ENCODE measurements at places on chromosomes 12 and 14. TPM values are rescaled to one million over a fixed set of nuclear protein-coding genes. Genes with fewer than 3 reads are reported as not detected.

- peaks cover 3% of the 10 kb centered on the region for H3K27me3 ChIP-seq
- no peak overlapping the region for H3K4me3 ChIP-seq
- H3K36me3 ChIP-seq = no peaks in the 10 kb centered on the region
- no peak overlapping the region for H3K27ac ChIP-seq
Measured at GRCh38 chr12:104276273-104277131, 27.0 kb upstream of the EID3 start.

The BDKRB2 gene
- total RNA-seq = 0.15 TPM

DNA sequence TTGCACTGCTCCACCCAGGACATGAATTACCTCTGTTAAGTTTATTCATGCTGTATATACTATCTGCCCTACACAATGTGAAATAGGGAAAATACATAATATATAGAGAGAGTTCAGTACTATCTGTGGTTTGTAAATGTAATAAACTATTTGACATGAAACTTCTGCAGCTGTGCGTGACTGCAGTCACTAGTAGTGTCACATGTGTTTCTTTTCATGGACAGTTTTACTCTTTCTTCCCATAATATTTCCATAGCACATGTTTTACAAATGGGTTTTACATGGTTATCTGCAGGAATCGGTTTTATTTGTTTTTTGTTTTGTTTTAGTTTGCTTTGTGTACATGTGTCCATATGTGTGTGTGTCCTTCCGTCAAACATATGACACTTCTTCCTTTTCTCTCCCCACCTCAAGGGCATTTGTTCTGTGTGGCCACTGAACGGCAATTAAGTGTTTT, 1644.1 kb upstream of the FLRT2 start:
- no peak for DNase-seq
- no peak overlapping the region for H3K4me3 ChIP-seq
- no peaks in the 10 kb centered on the region for H3K4me1 ChIP-seq
- no peaks in the 10 kb centered on the region for H3K27me3 ChIP-seq
- H3K36me3 ChIP-seq = no peaks in the 10 kb centered on the region

DNA sequence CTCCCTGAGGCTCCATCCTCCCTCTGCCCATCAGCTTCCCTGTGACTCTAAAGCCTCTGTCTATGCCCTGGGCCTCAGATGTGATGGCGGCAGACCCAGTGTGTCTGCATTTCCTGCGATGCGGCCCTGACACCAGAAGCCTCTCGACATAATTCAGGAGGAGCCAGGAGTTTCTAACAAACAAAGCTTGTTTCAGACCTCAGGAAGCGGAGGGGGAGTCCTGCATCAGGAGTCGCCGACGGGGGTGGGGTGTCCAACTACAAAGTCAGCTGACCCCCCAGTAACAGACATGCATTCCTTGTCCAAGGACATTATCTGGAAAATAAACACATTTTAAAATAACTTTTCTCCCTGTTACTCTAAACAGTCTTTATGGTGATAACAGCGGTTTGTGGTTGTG, 167.5 kb downstream of the DPF3 start:
- peaks cover 7% of the 10 kb centered on the region for H3K36me3 ChIP-seq
- no peak overlapping the region for H3K27ac ChIP-seq
- peaks cover 7% of the 10 kb centered on the region for H3K4me1 ChIP-seq
- H3K27me3 ChIP-seq = no peaks in the 10 kb centered on the region

GRCh38 chr12:93237235-93237915, 140.3 kb upstream of the NUDT4 start:
- H3K27ac ChIP-seq = no peak overlapping the region
- H3K4me1 ChIP-seq = peaks cover 6% of the 10 kb centered on the region
- no peak overlapping the region for H3K4me3 ChIP-seq

DNA sequence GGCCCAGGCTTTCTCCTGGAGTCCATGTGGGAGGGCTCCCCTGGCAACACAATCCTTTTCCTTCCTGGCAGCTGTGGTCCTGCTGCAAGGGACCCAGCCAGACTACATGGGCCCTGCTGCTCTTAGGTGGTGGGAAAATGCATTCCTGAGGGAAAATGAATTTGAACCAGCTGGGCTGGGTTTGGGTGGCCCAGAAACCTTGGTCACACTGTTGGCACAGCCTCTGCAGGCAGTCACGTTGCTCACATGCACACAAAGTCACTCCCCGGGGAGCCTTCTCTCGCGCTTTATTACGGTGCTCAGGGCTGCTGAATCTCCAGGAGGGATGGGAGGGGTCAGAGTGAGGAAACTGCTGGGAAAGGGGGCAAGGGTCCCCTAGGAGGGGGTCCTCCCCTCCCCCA, 17.2 kb downstream of the PLEKHG3 start:
- H3K4me3 ChIP-seq = no peak overlapping the region
- no peak for DNase-seq
- H3K4me1 ChIP-seq = peaks cover 38% of the 10 kb centered on the region
- peaks cover 6% of the 10 kb centered on the region for H3K27me3 ChIP-seq
- H3K27ac ChIP-seq = no peak overlapping the region
- H3K36me3 ChIP-seq = peaks cover 11% of the 10 kb centered on the region

DNA sequence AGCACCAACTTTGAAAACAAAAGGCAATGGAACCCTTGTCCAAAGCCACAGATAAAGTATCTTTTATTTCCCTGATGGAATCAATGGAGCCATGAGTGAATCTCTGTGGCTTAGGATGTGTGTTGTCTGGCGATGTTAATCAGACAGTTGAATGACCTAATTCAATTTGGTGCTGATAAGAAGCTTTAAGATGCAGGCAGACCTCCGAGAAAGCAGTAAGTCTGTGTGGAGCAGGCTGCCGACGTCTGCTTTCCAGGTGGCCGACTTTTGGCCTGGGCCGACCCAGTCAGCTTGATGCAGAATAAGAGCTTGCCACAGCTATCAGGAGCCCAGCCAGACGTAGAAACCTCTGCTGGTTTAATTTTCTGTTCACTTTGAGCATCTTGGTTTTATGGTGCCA, 21.1 kb upstream of the TMEM132C start:
- DNase-seq = no peak
- no peak overlapping the region for H3K4me3 ChIP-seq
- H3K27me3 ChIP-seq = peaks cover 6% of the 10 kb centered on the region
- no peak overlapping the region for H3K27ac ChIP-seq

DNA sequence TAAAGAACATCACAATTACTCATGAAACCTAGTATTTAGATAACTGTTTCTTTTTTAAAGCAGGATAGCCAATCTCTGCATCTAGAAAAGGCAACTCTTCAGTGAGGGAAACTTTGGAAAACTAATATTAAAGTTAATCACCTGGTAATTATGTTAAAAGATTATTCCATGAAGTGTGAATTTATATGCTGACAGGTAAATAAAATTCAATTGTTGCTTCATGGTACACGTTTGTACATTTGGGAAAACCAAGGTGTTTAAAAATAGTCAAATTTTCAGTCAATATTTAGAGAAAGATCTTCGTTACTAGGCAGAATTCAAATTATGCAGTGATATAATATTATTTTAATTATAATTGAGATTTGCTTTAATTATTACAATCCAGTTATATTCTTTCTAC, 100.1 kb upstream of the LRFN5 start:
- H3K27ac ChIP-seq = no peak overlapping the region
- DNase-seq = no peak
- no peaks in the 10 kb centered on the region for H3K36me3 ChIP-seq
- H3K27me3 ChIP-seq = no peaks in the 10 kb centered on the region
- no peaks in the 10 kb centered on the region for H3K4me1 ChIP-seq
- no peak overlapping the region for H3K4me3 ChIP-seq

DNA sequence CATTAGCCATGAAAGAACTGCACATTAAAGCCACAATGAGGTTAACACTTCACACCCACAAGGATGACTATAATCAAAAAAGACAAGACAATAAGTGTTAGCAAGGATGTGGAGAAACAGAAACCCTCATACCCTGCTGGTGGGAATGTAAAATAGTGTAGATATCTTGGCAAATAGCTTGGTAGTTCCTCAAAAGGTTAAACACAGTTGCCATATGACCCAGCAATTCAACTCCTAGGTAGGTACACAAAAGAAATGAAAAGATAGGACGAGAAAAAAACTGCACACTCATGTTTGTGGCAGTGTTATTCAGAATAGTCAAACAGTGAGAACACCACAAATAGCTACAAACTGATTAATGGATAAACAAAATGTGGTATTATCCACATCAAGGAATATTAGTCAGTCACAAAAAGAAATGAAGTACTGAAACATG, 93.5 kb downstream of the ATXN2 start:
- H3K4me3 ChIP-seq = no peak overlapping the region
- DNase-seq = no peak
- H3K27ac ChIP-seq = no peak overlapping the region
- no peaks in the 10 kb centered on the region for H3K4me1 ChIP-seq
- H3K27me3 ChIP-seq = no peaks in the 10 kb centered on the region
- H3K36me3 ChIP-seq = peaks cover 32% of the 10 kb centered on the region
